ENCODE measurements at places on chromosomes 5 and 9. TPM values are rescaled to one million over a fixed set of nuclear protein-coding genes. Genes with fewer than 3 reads are reported as not detected.

DNA sequence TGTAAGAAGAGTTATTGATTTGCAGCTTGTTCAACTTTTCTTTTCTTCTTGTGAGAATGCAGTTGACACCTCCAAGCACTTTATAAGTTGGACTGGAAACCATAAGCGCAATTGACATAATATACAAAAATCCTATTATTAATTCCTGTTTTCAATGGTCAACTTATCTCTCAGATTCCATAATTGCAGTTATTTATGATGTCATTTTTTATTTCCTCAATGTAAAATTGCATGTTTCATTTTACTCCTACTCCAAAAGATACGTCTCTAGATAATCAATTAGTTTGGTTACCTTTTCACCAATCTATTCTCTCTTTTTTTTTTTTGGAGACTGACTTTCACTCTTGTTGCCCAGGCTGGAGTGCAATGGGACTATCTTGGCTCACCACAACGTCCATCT is 1416.1 kb upstream of the CDH6 start:
- no peak for DNase-seq

DNA sequence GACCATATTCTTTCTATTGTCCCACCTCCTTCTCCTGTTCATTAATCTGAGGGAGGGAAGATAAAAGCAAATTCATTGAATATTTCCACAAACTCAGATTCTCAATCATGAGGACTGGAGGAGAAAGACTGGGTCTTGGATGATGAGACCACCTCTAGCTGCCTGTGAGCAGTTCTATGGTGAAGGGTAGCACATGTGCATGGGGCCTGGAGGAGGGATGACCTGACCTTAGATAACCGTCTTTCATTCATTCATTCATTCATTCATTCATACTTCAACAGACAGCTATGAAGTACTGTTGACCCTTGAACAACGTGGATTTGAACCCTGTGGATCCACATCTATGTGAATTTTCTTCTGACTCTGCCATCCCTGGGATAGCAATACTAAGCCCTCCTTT is 68.4 kb downstream of the MED10 start:
- no peak for DNase-seq

Gene TMEM250
- 16.0 TPM for total RNA-seq

DNA sequence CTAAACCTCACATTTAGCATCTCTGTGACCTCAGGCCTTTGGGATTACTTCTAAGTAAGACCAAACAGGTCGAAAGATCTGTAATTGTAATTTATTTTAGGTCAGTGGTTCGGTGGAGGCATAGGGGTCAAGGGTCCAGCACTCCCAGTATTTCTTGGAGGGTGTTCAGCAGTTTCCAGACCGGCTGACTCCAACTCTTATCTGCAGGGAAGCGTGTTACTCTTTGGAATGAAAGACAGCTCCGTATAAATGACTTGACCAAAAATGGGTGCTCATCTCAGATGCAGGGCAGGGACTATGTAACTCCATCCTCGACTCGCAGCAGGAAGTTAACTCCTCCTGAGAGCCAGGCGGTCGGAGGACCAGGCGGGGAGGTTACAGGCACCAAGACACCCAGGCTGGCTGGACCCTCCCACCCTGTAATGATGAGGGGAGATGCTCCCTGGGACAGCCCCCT is 620 bp upstream of the VPS13A start:
- DNase-seq: no peak

Gene TEX48
- total RNA-seq: not detected

Gene NRG2
- 0.81 TPM for total RNA-seq

Gene TRIM14
- 0.71 TPM for total RNA-seq

GRCh38 chr9:127580366-127580765 is 31.7 kb upstream of the STXBP1 start:
- no peak for DNase-seq

- no peak for DNase-seq
Observed at GRCh38 chr9:22117511-22118384, 108.6 kb upstream of the CDKN2B start.

- DNase-seq: no peak
Observed at GRCh38 chr5:93196986-93197385, 384.0 kb downstream of the NR2F1-AS1 start.

- DNase-seq: no peak
Observed at GRCh38 chr5:139149477-139150199, 48.5 kb downstream of the SIL1 start.

GRCh38 chr9:5140151-5140550 is 45.3 kb downstream of the INSL6 start:
- DNase-seq: no peak

- peak; percentile 88 for DNase-seq
Observed at GRCh38 chr9:128361986-128362646, 9.1 kb upstream of the URM1 start.

DNA sequence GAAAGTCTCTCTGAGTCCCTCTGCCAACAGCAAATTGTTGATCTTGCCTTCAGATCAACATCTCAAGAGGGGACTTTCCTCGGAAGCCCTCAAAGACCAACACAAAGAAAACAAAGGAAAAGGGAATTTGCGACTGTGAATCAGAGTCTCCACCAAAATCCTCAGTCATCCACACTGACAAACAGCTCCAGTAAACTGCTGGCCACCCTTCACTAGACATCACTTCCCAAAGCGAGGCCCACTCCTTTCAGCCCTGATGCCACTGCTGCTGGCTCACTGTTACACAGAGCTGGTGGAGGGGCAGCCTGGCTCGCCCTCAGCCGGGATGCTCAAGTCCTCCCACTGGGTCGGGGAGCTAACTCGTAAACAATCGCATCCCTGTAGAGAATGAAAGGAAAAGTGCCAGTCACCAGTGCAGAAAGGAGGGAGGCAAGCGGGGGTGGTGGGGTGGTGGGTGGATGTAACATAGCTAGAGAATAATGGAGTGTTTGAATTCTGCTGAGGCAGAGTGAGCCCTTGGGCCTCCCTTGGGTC is 1.3 kb downstream of the FGF1 start:
- no peak for DNase-seq

DNA sequence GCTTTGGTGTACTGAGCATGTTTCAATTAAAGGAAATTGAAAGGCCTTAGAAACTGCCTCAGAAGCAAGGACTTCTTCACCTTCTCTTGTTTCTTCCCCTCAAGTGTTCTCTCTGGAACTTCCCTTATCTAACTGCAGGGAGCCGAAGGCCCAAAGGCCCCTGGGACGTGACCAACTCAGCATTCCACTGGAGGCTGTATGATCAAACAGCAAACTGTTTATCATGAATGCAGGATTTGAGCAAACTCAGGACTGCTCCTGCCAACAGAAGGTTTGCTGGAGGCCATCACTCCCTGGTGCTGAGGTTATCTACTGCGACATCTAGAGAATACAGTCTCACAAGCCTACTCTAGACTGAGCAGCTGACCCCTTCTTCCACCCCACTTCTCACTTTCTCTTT is 4.8 kb upstream of the CDH10 start:
- DNase-seq: no peak

Gene ABO
- total RNA-seq: not detected

Gene SYNPO
- total RNA-seq: 16.1 TPM

Gene SEMA6A
- total RNA-seq: 424 TPM

DNA sequence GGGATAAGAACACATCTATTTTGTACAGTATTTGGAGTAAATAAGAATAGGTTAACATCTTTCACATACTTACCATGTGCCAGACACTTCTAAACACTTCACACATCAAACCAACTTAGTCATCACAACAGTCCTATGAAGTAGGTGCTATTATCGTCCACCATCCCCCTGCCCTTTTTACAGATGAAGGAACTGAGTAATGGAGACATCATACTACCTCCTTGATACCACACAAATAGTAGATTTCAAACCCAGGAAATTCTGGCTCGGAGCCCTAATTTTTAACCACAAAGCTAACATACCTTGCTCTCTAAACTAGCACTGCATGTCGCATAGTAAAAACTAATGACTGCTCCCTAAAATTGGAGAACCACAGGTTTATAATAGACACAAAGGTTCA is 4.2 kb upstream of the ZNF366 start:
- no peak for DNase-seq

Gene DOCK8
- total RNA-seq: 0.22 TPM

Gene OGN
- not detected for total RNA-seq

Gene PCDHGA8
- total RNA-seq: 7.2 TPM

Gene CHSY3
- not detected for total RNA-seq

DNA sequence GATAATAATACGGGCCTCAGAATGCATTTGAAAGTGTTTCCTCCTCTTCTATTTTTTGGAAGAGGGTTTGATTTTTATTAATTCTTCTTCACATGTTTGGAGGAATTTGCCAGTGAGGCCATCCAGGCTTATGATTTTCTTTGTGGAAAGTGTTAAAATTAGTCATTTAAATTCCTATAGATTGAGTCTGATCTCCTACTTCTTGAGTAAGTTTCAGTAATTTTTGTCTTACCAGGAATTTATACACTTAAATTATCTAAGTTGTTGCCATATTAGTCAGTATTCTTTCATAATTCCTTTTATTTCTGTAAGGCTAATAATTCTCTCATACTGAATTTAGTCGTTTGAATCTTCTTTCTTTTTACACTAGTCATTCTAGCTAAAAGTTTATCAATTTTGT is 25.2 kb upstream of the HAPLN1 start:
- DNase-seq: no peak

DNA sequence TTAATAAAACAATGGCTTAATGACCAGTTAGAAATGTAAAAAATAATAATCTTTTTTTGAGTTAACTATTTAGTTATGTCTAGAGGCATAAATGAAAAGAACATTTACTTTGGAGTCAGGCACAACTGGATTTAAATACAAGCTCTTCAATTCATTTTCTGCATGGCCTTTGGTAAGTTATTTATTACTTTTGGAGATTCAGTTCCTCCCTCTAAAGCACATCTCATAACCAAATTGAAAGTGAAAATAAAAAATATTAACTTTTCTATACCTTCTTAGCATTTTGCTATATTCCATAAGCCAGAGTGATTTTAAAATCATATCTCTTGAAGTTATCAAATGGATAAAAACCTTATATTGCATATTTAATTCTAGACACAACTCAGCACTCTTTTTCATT is 434.9 kb upstream of the SMARCA2 start:
- DNase-seq: no peak

- DNase-seq: no peak
Observed at GRCh38 chr9:17165764-17166163, 30.9 kb downstream of the CNTLN start.

Gene PCDHGA1
- 4.6 TPM for total RNA-seq

Gene KDM3B
- 98.5 TPM for total RNA-seq

DNA sequence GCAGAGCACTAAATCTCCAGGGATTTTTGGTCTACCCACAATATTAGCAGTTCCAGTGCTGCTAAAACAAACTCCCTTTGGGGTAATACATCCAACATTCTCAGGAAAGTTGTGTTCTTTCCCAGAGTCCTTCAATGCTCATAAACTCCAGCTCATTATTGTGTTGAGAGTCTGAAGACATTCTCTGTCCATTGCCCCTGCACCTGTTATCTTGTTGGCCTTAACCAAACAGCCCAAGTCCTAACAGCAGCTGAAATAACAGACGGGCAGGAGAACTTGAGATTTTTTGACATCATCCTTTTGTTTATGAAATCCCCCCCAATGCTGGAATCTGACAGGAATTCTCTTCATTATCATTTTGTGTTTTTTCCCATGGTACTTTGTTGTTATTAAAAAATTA is 110.8 kb downstream of the PAPPA start:
- no peak for DNase-seq

Gene FAM120AOS
- 24.2 TPM for total RNA-seq

DNA sequence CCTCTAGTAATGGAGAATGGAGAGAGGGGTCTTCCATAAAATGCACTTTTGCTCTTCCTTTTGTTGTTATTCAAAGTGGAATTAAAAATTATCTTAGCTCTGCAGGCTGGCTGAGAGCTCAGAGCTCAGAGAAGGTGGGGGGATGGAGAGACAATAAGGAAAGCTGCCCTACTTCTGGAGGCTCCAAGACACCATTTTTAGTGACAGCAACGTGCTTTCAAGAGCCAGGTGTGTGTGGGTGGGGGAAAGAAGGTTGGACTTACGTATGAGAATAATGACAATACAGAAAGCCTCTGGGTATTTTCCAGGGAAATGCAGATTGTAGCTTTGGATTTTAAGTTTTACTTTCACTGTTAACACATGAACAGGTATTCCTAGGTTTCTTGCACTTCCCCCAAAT is 173.9 kb downstream of the TRPM3 start:
- DNase-seq: no peak

- peak; percentile 35 for DNase-seq
Observed at GRCh38 chr5:146947181-146947941, 68.8 kb upstream of the PPP2R2B start.

DNA sequence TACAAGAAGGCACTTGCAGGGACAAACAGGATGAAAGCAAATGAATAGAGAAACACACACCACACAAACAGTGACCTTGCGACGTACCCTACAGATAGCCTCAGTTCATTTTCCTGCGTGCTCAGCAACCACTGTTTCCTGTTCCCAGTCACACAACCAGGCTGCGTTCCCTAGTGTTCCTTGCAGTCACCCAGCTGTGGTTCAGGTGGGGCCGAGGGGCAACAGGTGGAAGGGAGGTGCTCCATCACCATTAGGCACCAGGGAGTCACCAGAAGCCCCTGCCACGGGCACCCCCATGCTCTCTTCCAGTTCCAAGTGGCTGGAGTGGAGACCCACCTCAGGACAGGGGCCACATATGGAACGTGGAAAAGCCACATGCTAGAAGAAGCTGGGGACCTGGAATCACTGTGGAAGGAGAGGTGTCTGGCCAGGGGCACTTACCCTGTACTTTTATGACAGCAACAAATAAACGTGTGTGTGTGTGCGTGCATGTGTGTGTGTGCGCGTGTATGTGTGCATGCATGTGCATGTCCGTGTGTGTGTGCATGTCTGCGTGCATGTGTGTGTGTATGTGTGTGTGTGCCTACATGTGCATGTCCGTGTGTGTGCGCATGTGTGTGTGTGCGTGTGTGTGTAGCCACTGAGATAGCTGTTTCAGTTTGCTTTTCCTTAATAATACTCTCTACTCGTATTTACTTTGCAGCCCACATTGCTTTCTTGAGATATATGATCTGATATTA is 18.8 kb upstream of the FCN2 start:
- no peak for DNase-seq

Gene SLC4A9
- not detected for total RNA-seq

- no peak for DNase-seq
Observed at GRCh38 chr9:126435105-126435504, 108.5 kb downstream of the MVB12B start.

Gene LHX3
- total RNA-seq: 0.81 TPM

Gene CEP78
- 29.7 TPM for total RNA-seq

DNA sequence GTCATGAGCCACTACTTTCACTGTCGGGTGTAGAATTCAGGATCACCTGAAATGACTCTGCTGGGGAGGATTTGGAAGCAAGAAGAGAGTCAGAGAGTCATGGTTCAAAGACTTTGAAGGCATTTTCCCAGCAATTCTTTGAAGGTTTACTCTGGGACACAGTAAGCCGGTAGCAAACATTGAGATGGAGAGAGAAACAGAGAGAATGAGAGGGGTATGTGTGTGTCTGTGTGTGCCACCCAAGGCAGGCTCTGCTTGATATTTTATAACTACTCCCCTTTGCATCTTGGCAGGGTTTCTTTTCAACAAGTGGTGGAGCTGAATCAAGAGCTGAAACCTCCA is 89.8 kb downstream of the ANKRD55 start:
- DNase-seq: no peak

Gene GRM6
- not detected for total RNA-seq

Gene PCDHA12
- total RNA-seq: 32.4 TPM
